NCI-H510A treated with DMSO at 0.1 percent for 48 hours (cell line): ENCODE measurements at places on chromosomes 4 and X.

DNA sequence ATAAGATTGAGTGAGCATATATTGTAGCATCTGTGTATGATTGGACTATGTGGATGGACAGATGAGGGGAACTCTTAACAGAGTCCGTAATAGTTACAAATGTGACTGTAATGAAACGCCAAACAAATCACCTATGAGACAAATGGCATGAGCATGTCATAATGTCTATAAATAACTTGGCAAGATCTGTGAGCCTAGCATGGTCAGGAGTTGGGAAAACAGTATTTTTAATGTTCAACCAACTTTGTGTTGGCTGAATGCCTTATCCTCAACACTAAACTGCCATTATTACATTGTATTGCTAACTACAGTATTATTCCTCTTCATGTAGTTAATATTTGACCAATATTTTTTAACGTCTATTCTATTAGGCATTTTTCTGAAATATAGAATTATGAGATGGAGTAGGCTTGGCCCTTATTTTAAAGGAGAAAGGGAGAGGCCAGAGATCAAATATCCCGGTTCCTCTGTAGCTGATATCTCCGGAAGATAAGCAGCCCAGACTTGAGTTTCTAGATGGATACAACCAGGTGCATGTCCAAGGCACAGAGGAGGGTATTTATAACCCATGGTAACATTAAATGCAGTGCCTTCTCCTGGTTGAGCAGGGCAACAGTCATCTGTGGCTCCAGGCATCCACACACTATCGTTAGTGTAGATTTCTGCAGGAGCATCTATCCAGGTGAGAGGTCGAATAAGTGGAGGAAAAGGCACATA, 32.7 kb downstream of the PF4 start:
- DNase-seq = no peak

- DNase-seq = peak; percentile 66
These were observed 341.1 kb downstream of the IL15 start for GRCh38 chr4:141977433-141977832.

GRCh38 chr4:73723023-73723422, 17.3 kb upstream of the CXCL8 start:
- DNase-seq = no peak

- no peak for DNase-seq
These were observed 10.5 kb upstream of the TLR3 start for GRCh38 chr4:186058253-186058979.

GRCh38 chr4:24550441-24551175, 33.7 kb downstream of the DHX15 start:
- DNase-seq = no peak

DNA sequence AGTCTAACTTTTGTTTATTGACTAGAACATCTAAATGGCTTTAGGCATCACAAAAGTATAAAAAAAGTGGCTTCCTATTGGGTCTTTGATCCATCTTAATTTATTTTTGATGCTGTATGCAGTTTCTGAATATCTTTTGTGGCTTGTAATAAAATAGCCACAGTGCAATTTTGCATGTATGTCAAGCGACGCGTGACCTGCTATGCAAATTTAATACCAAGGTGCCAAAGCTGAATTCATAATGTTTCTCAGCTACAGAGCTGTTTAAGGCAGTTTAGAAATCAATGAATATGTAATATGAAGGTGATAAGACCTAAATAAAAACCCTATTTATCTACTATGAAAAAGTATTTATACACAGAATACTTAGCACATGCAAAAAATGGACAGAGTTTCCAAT, 197.8 kb downstream of the AFF2 start:
- no peak for DNase-seq

DNA sequence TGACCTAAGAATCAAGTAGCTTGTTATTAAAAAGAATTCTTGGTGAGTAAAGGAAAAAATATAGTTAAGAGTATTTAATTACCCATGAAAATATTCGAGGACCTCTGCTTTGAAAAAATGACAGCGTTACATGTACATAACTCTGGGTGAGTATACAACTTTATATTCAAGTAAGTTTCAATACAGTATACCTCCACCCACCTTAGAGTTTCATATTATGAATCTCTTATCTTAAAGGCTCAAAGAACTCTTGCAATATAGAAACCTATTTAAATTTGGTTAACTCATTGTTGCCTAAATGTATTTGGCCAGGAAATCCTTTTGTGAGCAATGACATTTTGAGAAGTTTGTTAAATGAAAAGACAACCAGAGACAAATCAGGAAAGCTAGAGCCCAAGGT, 138.2 kb downstream of the QDPR start:
- DNase-seq = no peak
